ENCODE measurements at places on chromosomes 2 and 18.
A peak's percentile ranks its signal among the peaks of the same experiment; 100 is the strongest.

GRCh38 chr18:59921384-59921891, 21.6 kb downstream of the PMAIP1 start:
- DNase-seq = peak; percentile 64

- no peak for DNase-seq
Measured at GRCh38 chr2:105757433-105757832, 12.7 kb downstream of the NCK2 start.

- DNase-seq = no peak
Measured at GRCh38 chr2:128086244-128086643, 4.8 kb upstream of the UGGT1 start.

GRCh38 chr2:155062250-155062921, 363.9 kb downstream of the KCNJ3 start:
- no peak for DNase-seq

DNA sequence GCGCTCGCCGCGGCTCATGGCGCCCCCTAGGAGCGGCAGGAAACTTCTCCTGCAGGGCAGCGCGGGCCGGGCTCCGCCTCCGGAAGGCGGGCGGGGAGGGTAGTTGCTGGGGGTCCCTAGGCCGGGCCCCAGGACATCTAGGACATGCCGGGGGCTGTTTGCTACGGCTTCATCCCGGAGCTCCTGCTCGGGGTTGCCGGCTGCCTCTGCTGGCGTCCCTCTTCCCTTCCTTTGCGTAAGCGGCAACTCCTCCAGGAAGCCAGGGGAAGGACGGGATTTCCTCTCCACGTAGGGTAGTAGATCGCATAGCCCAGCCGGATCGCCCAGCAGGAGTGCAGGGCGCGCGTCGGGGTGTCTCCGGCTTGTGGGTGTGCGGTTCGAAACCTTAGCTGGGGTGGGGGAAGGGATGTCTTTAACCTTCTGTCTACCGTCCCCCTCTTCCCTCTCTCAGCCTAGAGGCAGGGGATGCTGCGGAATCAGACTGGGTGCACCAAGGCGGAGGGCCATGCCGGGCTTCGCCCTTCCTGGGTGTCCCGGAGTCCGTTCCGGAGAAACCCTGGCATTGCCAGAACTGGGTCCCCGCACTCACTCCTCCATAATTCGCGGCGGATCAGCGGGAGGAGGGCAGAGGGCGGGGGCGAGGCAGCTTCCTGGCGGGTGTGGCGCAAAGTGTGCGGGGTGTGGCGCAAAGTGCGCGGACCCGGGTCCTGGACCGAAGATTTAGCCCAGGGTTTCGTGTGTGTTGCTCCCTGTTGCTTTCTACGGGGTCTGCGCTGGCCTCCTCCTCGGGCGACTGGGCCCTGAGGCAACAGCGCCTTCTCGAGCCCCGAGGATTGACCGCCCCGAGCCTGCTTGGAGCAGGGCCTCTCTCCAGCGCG, 12.2 kb upstream of the SKOR2 start:
- DNase-seq = no peak

DNA sequence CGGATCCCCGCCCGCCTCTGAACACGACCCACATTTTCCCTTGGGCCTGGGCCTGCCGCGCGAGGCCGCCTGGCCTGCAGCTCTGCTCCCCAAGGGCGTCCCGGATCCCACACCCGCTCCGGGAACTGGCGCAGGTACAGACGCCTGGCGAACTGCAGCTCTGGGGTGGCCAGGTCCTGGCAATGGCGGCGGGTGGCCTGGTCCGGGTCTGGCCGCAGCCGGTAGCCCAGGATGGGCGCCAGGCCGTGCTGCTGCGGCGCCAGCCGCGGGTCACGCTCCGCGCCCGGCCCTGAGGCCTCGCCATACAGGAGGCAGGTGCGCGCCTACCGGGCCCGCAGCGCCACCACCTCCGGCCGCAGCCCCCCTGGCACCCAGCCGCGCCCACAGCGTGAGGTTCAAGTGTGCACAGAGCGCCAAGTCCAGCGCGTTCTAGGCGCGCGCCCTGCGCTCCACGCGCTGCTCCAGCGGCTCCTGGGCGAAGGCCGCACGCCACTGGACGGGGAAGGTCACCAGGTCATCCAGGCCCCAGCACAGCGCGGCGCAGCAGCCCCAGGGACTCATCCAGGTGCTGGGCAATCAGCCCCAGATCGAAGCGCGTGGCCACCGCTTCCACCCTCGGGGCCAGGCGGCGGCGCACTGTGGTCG, 9.5 kb downstream of the AQP12A start:
- no peak for DNase-seq
